ENCODE measurements at places on chromosomes 16 and 17. TPM values are rescaled to one million over a fixed set of nuclear protein-coding genes. Genes with fewer than 3 reads are reported as not detected.
A peak's percentile ranks its signal among the peaks of the same experiment; 100 is the strongest.

The SLC22A31 gene
- 2.3 TPM for total RNA-seq

The PLCG2 gene
- 277 TPM for total RNA-seq

DNA sequence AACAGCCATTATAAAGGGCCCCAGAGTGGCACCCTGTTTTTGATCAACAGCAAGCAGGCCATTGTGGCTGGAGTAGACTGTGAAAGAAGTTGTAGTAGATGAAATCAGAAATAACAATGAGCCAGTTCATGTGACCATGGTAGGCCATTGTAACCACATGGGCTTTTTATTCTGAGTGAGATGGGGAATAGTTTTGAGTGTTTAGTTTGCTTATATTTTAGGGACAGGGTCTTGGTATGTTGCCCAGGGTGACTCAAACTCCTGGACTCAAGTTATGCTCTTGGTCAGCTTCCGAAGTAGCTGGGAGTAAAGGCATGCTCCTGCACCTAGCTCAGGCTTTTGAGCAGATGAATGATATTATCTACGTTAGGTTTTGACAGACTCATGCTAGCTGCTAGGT is 12.0 kb downstream of the CBFB start:
- H3K4me1 ChIP-seq, result peaks cover 4% of the 10 kb centered on the region
- peaks cover 73% of the 10 kb centered on the region for H3K36me3 ChIP-seq
- no peaks in the 10 kb centered on the region for H3K27me3 ChIP-seq
- H3K27ac ChIP-seq, result no peak overlapping the region
- no peak for DNase-seq
- no peak overlapping the region for H3K4me3 ChIP-seq

GRCh38 chr17:43020789-43021740 is 1.1 kb downstream of the VAT1 start:
- DNase-seq, result peak; percentile 88
- H3K36me3 ChIP-seq, result no peaks in the 10 kb centered on the region
- no peaks in the 10 kb centered on the region for H3K27me3 ChIP-seq

- peak overlapping the region; percentile 67 for H3K4me3 ChIP-seq
- peak overlapping the region; percentile 97 for H3K27ac ChIP-seq
- peak; percentile 99 for DNase-seq
- no peaks in the 10 kb centered on the region for H3K27me3 ChIP-seq
These were observed 23.4 kb downstream of the GJD3 start for GRCh38 chr17:40340880-40341807.

- no peak for DNase-seq
- no peaks in the 10 kb centered on the region for H3K36me3 ChIP-seq
- no peak overlapping the region for H3K4me3 ChIP-seq
These were observed 436.2 kb downstream of the SLC39A11 start for GRCh38 chr17:72656130-72656763.

DNA sequence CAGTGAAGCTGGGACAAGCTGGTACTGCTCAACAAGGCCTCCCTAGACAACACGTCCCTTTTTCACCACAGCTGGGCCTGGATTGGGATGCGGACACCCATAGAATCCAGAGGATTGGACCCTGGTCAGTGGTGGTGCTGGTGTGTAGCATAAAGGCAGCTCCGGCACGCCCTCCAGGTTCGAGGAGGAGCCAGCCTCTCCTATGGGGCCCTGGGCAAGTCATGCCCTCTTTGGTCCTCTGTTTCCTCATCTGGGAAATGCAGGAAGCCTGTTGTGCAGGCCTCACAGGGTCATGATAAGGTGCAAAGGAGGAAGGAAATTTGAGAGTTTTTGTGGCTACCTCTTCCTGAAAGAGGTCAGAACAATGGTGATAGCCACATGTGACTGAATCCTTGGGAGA is 1741.7 kb downstream of the TP53TG3F start:
- no peak overlapping the region for H3K27ac ChIP-seq
- no peaks in the 10 kb centered on the region for H3K36me3 ChIP-seq
- H3K4me1 ChIP-seq, result no peaks in the 10 kb centered on the region
- H3K27me3 ChIP-seq, result no peaks in the 10 kb centered on the region
- peak; percentile 49 for DNase-seq
- no peak overlapping the region for H3K4me3 ChIP-seq

GRCh38 chr16:89988951-89989350 is 30.3 kb downstream of the DBNDD1 start:
- H3K4me1 ChIP-seq, result no peaks in the 10 kb centered on the region
- peaks cover 97% of the 10 kb centered on the region for H3K36me3 ChIP-seq
- H3K4me3 ChIP-seq, result no peak overlapping the region

DNA sequence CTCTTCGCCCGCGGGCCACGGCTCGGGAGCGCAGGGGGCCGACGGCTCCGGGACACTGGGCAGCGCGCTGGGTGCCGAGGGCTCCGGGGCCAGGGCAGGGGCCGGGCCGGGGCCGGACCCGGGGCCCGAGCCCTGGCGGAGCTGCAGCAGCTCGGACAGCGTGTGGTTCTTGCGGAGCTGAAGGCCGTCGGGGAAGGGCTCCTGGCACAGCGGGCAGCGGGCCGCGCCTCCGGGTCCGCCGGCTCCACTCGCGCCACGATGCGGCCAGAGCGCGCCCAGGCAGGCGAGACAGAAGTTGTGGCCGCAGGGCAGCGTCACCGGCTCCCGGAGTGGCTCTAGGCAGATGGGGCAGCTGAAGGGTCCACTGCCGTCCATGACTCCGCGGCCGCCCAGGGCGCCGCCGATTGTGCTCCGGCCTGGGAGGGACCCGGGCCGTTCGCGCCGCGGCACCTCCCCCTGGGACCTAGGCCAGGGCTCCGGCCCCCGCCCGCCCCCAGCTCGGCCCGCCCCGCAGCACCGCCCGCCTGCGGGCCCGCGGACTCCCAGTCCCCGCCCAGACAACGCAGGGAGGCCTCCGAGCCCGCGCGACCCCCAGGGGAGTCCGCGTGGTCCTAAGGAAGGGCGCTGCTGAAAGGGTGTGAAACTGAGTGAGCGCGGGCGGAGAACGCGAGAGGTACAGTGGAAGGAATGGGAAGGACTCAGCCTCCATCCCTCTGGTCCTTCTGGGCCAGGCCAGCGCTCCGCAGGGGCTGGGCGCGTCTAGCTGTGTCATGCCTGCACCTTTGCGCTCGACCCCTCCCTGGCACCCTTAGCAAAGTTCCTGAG is at the start of gene TRIM47:
Gene TRIM47, minus strand, starts transcription at position 408 of the 825 bp plus-strand sequence. Its CDS starts 33 bp downstream, at position 375.
- peak within 1 kb of the TSS; percentile 89 for H3K27ac ChIP-seq
- DNase-seq, result peak; percentile 88
- peaks cover 32% of the 10 kb centered on the region for H3K36me3 ChIP-seq
- H3K4me3 ChIP-seq, result peak within 1 kb of the TSS; percentile 75
- H3K4me1 ChIP-seq, result peaks cover 62% of the 10 kb centered on the region

DNA sequence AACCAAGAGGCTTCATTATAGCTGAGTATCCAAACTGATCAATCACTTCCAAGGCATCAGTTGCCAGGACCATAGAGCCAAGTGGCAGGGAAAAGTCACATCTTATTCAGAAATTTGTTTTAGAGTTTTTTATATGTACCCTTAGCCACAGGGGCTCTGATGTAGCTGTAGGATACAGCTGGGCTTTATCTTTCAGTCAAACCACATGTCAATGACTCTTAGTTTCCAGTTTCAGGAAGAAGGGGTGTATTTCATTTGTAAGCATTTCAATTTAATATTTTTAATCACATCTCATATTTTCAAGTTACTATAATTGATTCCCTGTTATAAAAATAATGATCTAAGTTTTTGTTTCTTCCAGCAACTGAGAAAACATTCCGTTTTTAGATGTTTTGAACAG is 2.9 kb upstream of the FLCN start:
- no peaks in the 10 kb centered on the region for H3K36me3 ChIP-seq
- no peak for DNase-seq
- no peaks in the 10 kb centered on the region for H3K27me3 ChIP-seq
- no peak overlapping the region for H3K4me3 ChIP-seq
- peaks cover 31% of the 10 kb centered on the region for H3K4me1 ChIP-seq
- no peak overlapping the region for H3K27ac ChIP-seq
